ENCODE measurements at places on chromosomes 1 and 21.

- no peak for DNase-seq
Measured at GRCh38 chr1:211155040-211155439, 21.1 kb upstream of the KCNH1 start.

DNA sequence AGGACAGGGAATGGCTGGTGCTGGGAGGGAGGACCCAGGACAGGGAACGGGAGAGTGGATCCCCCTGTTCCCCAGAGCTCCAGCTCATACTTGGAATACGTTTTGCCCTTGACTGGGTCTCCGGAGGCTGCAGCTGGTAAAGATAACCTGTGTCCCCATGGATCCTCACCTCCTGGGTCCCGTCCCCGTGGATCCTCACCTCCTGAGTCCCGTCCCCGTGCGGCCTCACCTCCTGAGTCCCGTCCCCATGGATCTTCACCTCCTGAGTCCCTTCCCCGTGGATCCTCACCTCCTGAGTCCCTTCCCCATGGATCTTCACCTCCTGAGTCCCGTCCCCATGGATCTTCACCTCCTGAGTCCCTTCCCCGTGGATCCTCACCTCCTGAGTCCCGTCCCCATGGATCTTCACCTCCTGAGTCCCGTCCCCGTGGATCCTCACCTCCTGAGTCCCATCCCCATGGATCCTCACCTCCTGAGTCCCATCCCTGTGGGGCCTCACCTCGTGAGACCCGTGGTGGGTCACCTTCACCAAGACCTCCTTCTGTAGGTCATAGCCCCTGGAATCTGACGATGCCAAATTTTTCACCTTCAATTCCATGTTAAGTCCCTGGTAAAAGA, 61.4 kb downstream of the SCCPDH start:
- DNase-seq, result peak; percentile 82

DNA sequence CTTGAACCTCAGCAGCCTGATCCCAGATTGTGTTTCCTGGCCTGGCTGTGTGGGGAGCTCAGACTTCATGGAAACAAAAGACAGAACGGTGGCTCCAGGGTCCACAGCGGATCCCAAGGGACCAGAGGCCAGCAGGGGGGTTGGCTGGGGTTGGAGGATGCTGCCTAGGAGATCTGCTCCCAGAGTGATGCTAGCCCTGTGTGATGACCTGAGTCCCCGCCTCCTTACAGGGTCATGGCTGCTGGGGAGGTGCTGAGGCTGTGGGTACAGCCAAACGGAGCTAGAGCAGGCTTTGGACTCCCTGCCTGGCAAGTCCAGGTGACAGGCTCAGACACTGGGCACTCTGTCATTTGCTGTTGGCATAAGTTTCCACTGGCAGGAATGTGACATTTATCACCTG, 11.5 kb upstream of the RUNX3 start:
- DNase-seq, result no peak

GRCh38 chr1:36372617-36373016, 13.1 kb downstream of the STK40 start:
- no peak for DNase-seq

GRCh38 chr1:109625176-109625575, 5.5 kb downstream of the AMPD2 start:
- no peak for DNase-seq

DNA sequence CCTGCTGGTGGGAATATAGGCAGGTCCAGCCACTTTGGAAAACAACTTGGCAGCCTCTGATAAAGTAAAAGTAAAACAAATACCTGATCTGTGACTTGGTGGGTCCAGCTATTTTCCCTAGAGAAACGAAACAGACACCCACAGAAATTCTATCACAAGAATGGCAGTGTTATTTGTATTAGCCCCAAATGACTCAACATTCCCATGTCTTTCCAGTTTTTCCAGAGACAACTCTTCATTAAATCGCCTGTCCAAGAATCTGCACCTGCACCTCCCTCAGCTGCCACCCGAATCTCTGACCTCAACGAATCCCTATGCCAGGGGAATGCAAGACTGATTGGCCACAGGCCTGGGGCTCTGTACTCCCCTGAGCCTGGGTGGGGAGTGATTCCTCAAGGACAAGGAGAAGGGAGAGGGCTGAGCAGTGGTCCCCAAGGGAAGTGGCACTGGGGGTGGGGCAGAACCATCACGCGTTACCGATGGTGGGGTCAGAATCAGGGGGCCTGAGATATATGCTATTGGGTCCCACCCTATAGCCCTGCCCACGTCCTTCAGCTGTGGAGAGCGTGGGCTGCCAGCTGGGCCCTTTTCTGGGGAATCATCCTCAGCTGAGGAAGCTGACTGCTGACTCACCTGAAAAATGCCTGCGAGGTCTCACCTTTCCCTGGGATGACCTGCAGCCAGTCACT, 553.0 kb downstream of the PTPRU start:
- DNase-seq, result no peak

DNA sequence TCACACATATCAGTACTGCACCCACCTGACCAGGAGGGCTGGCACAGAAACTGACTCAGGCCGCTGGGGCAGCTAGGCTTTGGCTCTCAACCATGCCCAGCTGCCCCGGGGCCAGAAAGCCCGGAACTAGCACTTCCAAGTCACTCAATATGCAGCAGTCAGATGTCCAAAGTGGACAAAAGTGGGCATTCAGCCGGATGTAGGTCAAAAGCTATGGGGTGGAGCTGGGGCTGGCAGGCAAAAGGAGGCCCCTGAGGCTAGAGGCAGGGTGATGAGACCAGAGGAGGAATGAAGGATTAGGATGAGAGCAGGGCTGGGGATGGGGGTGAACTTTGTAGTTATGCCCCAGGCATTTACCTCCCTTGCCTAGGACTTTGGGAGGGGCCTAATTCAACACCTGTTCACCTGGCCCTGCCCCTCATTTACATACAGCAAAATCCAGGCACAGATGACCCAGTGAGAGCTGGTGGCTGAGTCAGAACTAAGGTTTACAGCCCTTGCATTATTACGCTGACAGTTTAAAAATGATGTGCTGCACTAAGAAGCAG, 30.7 kb upstream of the EDN2 start:
- no peak for DNase-seq

- no peak for DNase-seq
Measured at GRCh38 chr1:201061049-201061448, 37.5 kb upstream of the KIF21B start.

DNA sequence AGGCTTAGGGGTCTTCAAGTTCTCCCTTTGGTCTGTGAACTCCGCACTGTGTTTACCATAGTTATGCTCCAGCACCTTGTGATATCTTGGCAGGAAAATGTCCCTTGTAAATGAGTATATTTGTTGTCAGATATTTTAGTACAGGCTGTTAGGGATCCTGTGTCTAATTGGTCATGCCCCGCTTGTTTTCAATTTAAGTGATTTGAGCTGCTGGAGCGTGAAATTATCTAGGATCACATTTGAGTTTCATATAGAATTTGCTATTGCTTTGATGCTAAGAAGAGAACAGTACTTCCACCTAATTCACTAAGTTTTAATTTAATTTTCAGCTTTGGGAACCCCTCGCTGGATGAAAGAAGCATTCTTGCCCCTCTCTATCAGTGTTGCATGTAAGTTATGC, 15.4 kb upstream of the TOR3A start:
- DNase-seq, result no peak

- DNase-seq, result no peak
Measured at GRCh38 chr1:23424293-23425192, at the start of gene TCEA3. Gene TCEA3, minus strand, starts transcription at chr1:23424748. Its CDS starts 115 bp downstream, at chr1:23424633.

GRCh38 chr21:41142051-41142795, 25.7 kb upstream of the BACE2 start:
- peak; percentile 76 for DNase-seq

- no peak for DNase-seq
Measured at GRCh38 chr1:182644886-182645285, 39.5 kb downstream of the RGS8 start.

DNA sequence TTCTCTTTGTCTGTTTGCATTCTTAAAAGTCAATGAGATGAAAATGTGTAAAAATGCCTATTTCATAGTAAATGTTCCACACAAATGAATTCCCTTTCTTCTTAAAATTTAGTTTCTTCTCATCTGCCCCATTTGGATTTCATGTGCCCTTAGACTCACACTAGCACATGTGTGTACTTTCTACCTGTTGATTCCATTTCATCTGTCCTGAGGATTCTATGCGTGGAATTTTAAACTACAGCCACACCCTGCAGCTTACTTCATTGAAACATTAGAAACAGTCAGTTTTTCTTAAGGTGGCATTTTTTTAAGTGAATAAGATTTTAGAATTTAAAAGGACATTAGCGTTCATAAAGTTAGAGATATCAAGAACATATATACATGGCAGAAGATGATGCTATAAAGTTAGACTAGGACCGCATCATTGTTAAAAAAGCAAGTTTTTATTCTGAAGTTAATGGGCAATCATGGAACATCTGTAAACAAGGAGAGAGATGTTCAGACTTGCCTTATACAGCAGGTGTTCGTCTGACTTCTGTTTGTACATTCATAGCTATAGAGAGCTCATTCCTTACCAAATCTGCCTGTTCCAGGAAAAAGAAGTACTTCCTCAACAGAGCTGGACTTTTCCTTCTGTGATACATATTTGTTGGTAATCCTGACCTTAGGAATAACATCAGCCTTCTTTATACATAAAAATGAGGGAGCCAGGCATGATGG, 3.9 kb upstream of the TUT4 start:
- no peak for DNase-seq

DNA sequence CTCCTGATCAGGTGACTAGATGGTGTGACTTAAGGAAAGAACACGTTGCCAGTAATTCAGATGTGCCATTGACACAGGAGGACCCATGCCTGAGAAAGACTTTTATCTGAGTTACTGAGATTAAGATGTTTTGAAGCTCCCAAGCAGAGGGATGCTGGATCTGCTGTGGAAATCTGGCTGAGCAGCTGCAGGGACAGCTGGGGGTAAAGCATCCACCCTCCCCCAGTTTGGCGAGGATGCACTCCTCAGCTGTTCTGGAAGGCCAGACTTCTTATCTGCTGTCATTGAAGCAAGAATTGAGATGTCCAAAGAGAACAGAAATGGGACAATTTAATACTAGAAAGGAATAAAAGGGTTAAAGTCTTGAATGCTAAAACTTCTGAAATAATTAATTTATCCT, 25.7 kb downstream of the TTC3 start:
- no peak for DNase-seq

GRCh38 chr1:64308866-64309265, 105.4 kb downstream of the UBE2U start:
- no peak for DNase-seq

GRCh38 chr1:29245876-29246275, 9.6 kb downstream of the PTPRU start:
- DNase-seq, result peak; percentile 25

DNA sequence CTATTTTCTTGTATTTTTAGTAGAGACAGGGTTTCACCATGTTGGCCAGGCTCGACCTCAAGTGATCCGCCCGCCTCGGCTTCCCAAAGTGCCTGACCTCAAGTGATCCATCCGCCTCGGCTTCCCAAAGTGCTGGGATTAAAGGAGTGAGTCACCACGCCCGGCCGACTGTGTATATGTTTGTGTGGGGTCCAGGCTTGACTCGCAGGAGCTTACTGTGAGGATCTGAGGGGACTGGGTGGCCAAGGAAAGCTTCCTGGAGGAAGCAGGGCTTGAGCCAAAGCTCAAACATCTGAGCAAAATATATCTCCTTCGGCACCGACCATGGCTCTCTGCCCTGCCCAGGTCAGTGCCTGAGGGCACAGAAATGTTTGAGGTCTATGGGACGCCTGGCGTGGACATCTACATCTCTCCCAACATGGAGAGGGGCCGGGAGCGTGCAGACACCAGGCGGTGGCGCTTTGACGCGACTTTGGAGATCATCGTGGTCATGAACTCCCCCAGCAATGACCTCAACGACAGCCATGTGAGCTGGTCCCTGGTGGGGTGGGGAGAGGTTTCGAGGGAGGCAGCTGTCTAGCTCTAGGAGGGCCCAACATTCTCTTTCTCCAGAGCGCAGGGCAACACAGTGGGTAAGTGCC, 10.5 kb downstream of the PADI3 start:
- DNase-seq, result no peak

- no peak for DNase-seq
Measured at GRCh38 chr1:26531651-26532131, 2.1 kb downstream of the RPS6KA1 start.

GRCh38 chr21:39251326-39251725, 62.1 kb downstream of the BRWD1 start:
- no peak for DNase-seq

DNA sequence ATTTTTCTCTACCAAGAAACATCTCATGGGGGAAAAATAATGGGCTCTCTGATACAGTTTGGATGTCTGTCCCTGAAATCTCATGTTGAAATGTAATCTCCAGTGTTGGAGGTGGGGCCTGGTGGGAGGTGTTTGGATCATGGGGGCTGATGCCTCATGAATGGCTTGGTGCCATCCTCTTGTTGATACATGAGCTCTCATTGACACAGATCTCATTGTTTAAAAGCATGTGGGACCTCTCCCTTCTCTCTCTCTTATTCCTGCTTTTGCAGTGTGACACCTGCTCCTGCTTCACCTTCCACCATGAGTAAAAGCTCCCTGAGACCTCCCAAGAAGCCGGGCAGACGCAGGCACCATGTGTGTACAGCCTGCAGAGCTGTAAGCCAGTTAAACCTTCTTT, 332.5 kb upstream of the NRIP1 start:
- no peak for DNase-seq

DNA sequence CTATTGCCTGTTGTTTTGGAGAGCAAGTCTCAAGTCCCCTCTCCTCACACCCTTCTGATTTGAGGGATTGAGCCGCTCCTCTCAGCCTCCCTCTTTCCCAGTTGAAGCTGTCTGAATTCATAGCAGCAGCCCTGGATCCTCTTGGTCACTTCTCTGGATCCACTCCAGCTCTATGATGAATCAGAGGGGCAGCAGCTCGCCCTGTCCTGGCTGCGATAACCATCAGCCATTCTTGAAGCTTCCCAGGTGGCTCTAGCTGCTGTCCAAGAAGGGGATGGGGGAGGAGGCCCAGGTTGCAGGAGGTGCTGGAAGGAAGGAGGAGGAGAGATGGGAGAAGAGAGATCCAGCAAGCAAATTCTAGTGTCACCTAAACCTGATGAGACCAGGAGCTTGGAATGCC, 31.3 kb downstream of the WNT4 start:
- DNase-seq, result no peak

- no peak for DNase-seq
Measured at GRCh38 chr1:52182874-52183400, 41.0 kb downstream of the ZFYVE9 start.

GRCh38 chr21:35585155-35585554, 475.2 kb downstream of the SETD4 start:
- DNase-seq, result no peak

DNA sequence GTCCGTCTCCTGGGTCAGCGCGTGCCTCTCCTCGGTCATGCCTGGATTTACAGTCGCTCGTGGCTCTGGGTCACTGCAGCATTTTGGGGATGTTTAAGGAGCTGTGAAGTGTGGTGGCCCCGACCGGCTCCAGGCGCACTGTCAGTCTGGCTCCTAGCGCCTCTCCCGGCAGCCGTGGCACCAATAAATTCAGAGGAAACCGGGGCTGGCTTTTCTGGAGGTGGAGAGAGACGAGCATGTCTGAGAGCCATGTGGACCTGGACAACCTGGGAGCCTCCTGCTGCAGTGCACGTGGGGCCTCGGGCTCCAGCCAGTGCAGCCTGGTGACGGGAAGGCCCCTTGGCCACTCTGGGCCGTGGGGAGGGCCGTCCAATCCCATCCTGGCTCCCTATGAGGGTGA, 17.1 kb downstream of the PLCH2 start:
- DNase-seq, result no peak

- peak; percentile 88 for DNase-seq
Measured at GRCh38 chr1:50333595-50333974, 89.7 kb downstream of the DMRTA2 start.

- no peak for DNase-seq
Measured at GRCh38 chr1:12053752-12054548, 9.2 kb upstream of the TNFRSF8 start.
